ENCODE measurements at places on chromosomes 2 and 18.

GRCh38 chr2:24576146-24576545 lies 85.1 kb downstream of the NCOA1 start:
- no peak for DNase-seq

GRCh38 chr2:26033270-26033817 lies 540 bp upstream of the RAB10 start:
- DNase-seq: no peak

- no peak for DNase-seq
Observed at GRCh38 chr18:63253428-63254372, 65.9 kb downstream of the BCL2 start.

- DNase-seq: no peak
Observed at GRCh38 chr2:45121236-45121927, 112.1 kb upstream of the SIX2 start.

DNA sequence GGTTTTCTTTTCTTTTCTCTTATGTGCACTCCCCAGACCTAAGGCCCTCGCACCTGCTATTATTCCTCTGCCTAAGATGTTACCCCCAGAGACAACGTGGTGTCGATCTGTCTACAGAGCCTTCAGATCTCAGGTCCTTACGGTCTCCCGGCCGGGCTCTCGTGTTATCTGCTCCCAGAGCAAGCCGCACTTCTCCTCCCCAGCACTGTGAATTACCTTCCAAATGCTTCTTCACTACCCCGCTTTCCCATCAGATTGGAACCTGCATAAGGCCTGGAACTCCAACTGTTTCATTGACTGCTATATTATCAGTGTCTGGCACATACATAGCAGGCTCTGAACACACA lies 71.2 kb upstream of the ODC1 start:
- no peak for DNase-seq

DNA sequence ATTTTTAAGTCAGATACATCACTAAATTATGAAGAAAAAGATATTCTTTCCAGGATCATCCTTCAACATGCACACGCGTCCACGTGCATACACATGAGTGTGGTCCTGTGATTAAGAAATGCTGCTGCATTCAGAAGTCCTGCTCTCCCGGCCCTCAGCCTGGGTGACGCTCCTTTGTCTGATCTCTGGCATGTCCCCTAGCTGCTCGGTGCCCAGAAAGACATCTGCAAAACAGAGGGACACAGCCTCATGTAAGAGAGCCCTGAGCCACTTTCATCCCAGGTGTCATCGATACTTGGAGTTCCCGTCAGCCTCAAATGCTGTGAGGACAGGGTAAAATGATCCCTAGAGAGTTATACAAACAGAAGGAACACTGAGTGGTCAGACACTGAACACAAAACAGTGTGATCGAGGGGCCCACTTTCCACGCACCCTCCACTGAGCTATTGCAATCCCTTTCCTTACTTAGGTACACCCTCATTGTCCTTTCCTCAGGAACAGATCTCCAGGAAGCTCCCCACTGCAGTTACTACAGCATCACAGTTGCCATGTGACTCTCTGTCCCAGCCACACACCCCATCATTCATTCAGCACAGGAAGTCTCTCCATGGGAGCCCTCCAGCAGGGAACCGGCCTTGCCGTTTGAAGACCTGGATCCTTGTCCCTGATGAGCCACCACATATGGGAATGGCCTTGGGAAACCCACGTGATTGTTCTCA lies 32.1 kb downstream of the CRACDL start:
- DNase-seq: no peak

DNA sequence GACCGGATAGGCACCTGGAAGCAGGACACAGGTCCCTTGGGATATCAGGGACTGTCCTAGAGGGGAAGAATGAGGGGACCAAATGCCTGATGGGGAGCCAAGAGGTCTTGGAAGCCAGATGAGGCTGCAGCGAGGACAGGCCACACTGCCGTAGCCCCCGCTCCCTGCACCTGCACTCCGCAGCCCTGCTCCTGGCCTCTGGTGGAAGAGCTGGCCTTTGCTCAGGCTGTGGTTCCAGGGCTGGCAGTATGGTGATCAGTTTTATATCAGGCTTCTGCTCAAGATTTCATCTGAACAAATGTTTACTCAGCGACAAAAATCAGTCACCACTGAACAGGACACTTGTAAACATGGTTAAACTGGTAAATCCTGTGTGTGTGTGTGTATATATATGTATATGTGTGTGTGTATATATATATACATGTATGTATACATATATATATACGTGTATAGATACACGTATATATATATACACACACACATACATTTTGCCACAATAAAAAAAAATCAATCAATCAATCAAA lies 52.5 kb upstream of the TAF1B start:
- no peak for DNase-seq

- no peak for DNase-seq
Observed at GRCh38 chr2:219218217-219218731, 484 bp downstream of the ABCB6 start.

GRCh38 chr2:240207661-240208060 lies 67.2 kb upstream of the OTOS start:
- DNase-seq: no peak

- DNase-seq: no peak
Observed at GRCh38 chr2:181052523-181052891, 72.1 kb downstream of the UBE2E3 start.

DNA sequence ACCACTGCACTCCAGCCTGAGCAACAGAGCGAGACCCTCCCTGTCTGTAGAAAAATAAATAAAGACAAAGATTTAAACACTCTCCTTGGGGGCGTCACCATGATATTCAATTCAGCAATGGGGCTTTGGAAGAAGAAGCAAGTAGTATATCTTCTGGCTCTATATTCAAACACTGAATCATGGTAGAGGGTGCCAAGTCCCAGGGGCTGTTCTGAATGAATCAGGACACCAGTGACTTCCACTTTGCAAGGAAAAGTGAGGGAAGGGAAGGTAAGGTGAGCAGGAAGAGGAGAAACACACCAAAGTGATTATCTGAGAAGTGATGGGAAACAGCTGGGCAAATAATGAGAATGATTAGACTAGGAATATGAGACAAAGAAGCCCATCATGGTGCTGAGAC lies 80.5 kb downstream of the AAK1 start:
- DNase-seq: no peak

- no peak for DNase-seq
Observed at GRCh38 chr2:166831930-166832329, 56.4 kb upstream of the XIRP2 start.

DNA sequence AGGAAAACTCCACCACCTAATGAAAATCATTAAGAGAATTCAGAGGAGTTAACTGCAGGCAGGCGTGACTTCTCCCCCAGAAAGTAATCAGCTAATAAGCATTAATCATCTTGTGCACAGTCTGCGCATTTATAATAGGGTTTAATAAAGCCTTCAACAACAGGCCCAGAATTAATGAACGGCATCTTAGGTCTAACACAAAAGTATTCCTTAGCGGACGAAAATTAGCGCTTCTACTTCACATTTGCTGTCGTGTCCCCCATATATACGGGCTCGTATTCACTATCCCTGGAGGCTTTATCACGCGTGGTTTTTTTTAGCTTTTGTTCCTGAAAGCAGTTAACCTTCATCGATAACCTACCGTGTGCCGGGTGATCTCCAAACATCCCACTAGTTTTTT lies 1.8 kb downstream of the ATP8B1 start:
- no peak for DNase-seq

DNA sequence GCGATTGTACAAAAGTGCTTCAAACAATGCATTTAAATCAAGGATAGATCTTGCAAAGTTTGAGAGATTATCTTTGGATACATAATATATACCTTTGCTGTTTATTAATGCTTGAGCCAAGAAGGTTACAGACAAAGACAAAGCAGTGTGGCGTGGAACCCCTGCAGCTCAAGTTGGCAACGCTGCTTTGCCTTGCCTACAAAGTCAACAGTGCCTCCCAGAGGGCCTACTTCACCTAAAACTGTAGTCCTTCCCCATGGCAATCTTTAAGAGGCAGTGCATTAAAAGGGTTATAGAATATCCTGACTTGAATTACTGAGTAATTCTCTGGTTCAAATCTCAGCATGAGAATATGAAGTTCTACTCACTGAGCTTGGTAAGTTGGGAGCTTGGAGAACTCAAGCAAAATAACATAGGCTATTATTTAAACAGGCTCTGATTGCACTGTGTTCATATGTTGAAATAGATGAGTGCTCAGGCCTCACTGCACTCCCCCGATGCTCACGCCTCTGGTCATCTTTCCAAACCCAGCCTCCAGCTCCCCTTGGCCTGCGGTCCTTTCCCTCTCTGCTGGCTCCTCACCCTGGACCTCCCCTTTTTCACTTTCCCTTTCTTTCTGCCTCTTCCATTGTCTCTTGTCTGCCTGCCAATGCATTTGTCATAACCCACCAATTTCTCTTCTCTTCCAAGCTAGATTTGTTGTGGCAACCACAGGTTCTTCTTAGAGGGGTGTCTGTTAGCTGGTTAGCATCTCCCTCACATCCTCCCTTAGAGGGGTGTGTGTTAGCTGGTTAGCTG lies 96.5 kb downstream of the MYT1L start:
- no peak for DNase-seq

DNA sequence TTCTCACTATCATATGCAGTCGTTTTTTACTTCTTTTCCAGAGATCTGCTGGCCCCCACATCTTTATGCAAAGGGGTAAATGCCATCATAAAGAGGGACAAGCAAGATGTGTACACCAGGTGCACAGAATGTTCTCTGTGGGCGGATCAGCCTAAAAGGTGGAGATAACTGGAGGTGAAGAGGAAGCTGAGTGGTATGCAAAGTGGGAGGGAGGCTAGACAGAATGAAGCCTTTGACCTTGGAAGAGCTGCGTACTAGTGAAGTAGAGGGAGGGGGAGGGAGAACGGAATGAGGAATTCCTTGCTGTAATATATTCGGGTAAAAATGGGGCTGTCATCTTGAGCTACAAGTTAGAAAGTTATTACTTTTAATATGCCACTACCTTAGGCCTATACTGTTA lies 287.5 kb upstream of the VRK2 start:
- DNase-seq: no peak

GRCh38 chr2:142694282-142694681 lies 183.2 kb upstream of the KYNU start:
- DNase-seq: no peak

DNA sequence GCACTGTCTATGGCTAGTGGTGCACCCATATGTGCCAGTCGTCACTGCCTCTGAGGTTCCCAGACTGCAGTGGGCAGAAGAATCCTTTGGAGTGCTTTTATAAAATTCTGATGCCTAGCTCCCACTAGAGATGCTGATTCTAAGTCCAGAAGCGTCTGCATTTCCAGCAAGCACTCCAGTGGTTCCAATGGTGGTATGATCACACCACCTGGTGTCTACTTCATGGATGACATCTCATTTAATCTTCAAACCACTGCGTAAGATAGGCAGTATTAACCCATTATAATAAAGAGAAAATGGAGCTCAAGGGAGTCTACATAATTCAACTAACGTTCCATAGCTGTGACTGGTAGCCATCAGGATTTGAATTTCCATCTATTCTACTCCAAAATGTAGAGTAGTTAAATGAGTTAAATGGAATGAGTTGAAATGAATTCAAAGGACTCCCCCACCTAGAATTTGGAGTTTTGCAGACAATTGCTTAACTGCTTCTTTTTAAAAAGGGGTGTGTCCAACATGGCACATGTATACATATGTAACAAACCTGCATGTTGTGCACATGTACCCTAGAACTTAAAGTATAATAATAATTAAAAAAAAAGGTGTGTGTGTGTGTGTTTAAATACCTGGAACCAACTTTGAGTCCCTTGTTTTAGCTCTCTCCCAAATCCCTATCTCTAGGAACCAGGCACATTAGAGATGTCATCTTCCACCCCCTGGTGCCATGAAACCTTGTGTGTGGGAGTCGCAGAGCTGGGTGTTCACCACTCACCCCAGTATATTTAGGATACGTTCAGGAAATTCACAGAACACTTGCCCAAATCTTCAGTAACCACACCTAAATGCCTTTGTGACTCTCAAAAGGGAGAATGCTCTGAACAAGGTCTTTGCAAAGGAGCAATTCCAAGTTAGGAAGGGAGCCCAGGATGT lies 14.1 kb downstream of the LAMA3 start:
- no peak for DNase-seq

DNA sequence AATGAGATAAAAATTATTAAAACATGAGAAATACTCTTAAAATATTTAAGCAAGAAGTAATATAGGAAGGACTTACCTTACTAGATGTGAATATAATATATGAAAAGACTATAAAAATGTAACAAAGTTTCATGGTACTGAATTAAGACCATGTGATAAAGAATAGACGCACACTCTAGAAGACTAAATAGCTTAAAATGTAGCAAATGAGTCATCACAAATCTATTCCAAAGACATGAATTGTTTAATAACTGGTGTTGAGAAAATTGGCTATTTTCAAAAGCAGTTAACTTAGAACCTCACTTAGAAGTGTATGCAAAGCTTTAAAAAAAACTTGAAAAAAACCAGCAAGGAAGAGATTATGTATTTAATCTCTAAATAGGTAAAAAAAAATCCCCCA lies 64.1 kb downstream of the POLE4 start:
- no peak for DNase-seq

DNA sequence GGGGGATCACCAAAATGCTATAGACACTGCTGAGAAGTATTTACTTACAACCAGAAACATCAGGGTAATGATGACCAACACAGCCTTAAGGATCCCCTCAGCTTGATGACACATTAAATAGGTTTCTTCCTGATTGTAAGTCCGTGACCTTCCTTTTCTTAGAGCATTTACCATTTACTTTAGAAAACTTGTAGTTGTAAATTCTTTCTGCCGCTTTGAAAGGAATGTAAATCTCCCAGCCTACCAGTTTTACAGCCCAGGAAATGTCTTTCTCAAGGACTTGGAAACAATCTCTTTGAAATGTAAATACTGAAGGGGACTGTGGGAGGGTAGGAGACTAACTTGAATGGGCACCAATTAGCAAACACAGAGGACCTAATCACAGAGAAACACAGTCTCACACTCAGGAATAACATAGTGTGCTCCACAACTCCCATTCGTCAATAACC lies 278.6 kb downstream of the DSC3 start:
- no peak for DNase-seq

- DNase-seq: no peak
Observed at GRCh38 chr2:227340106-227340505, 15.1 kb downstream of the MFF start.

- DNase-seq: no peak
Observed at GRCh38 chr2:173434762-173435569, 80.3 kb downstream of the CDCA7 start.

- no peak for DNase-seq
Observed at GRCh38 chr2:147100406-147101035, 744.3 kb upstream of the ACVR2A start.

GRCh38 chr2:120253021-120253882 lies 600 bp downstream of the RALB start:
- no peak for DNase-seq

GRCh38 chr2:37698931-37699481 lies 27.6 kb upstream of the CDC42EP3 start:
- no peak for DNase-seq

DNA sequence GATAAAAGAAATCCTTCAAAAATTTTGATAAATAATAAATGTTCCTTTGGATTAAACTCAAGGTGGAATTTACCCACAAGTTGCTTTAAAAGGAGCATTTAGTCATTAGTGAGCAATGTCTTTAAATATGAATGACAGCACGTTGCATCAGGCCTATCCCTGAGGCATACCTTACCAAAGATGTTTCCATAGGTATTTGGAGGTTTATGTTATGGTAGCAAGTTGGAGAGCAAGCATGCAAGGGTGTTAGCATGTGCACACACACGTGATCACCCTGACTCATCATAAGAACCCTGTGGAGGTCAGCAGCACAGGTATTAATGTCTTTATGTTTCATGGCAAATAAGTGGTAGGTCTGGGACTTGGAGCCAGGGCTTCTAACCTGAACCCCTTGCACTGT lies 159.9 kb downstream of the ACTR3 start:
- DNase-seq: no peak

GRCh38 chr2:225462945-225463344 lies 63.4 kb downstream of the NYAP2 start:
- DNase-seq: no peak

Data from stimulated activated CD8-positive, alpha-beta memory T cell treated with anti-CD3 and anti-CD28 coated beads, Interleukin-7, amount 100 ng/mL, for 48 hours (primary cell).